ENCODE measurements at places on chromosomes 12 and 14. TPM values are rescaled to one million over a fixed set of nuclear protein-coding genes. Genes with fewer than 3 reads are reported as not detected.

DNA sequence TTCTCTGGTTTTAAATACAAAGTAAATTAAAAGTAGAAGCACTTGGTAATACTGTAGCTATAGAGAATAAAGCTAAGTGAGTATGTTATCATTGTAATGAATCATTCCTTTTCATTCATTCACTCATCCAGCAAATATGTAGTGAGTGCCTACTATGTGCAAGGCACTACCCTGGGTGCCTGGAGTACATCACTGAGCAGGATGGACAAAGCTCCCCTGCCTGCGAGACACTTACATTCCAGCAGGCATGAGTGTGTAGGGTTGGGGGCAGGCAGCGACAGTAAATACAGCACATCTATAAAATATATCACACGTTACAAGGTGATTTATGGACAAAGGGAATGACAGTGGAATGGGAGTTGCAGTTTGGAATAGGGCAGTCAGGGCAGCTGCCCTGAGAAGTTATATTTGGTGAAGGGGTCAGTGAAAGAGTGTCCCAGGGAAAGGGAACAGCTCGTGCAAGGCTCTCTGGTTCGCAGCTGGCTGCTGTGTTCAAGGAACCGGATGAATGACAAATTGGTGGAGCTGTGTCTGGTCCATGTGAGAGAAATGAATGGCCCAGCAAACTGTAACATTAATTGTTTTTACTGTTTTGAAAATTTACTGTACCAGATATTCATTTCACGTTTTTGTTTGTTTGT, 159.6 kb downstream of the CRADD start:
- no peak for DNase-seq

DNA sequence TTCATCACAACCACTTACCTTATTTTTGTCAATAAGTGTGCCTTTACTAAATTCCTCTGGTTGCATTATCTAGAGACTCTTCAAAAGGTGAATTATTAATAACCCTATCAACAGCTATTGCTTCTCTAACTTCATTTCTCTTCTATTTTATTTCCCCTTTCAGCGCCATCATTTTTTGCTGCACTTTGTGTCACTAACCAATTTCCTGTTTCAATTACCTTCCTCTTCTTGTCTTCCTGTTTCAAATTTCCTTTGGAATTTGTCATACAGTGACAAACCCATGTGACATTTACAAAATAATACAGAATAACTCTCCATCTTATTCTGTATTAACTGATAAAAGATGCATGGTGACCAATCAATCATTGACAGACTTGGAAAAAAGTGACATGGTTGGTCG, 12.2 kb upstream of the CLEC2A start:
- DNase-seq = no peak

The KRT85 gene
- total RNA-seq = not detected

The EML1 gene
- total RNA-seq = 35.3 TPM

- DNase-seq = no peak
These were observed 40.9 kb downstream of the INTS13 start for GRCh38 chr12:26896913-26897312.

DNA sequence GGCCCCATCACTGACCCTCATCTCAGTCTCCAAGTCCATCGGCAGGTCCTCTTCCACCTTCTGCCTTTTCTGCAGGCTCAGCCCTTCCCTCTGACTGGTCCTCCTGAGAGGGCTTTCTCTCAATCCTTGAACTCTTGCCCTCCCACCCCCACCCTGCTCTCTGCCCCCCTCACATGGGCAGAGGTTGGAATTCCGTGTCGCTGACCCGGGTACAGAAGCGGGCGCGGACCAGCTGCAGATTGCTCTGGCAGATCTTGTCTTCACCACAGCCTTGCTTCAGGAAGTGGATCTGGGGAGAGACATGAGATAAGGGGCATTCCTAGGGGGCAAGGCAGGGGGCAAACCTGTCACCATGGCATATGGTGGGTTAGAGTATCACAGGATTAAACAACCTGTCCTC, 12.4 kb downstream of the ITGA7 start:
- no peak for DNase-seq

The SLC25A47 gene
- total RNA-seq = not detected

DNA sequence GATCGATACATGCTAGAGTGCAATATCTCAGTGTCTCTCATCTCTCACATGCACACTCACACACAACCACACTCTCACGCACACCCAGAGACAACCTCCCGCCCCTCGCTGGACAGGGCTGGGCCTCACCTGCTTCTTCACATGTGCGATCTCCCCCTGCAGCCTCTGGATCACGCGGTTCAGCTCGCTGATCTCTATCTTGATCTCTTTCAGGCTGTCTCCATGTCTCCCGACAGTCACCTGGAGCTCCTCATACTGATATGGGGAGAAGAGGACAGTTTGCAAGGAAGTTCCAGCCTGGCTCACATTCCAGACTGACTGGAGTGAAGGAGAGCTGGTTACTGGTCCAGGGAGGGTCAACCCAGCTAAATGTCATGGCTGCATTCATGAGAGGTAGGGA, 4.4 kb downstream of the KRT2 start:
- no peak for DNase-seq

GRCh38 chr14:71645656-71646055, 286.6 kb upstream of the RGS6 start:
- DNase-seq = no peak

DNA sequence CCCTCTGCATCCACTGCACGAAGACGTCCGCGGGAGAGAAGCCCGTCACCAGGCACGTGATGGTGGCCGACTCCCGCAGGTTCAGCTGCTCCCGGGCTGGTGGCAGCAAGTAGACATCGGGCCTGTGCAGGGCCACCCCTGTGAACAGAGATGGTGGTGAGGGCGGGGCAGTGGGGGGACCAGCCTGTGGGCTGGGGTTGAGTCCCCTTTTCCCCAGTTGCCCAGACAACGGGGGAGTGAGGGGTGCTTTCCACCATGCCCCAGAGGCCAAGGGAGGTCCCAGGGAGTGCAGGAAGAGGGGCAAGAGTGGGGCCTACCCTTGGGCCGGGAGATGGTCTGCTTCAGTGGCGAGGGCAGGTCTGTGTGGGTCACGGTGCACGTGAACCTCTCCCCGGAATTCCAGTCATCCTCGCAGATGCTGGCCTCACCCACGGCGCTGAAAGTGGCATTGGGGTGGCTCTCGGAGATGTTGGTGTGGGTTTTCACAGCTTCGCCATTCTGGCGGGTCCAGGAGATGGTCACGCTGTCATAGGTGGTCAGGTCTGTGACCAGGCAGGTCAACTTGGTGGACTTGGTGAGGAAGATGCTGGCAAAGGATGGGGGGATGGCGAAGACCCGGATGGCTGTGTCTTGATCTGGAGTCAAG, 328.3 kb downstream of the TMEM121 start:
- no peak for DNase-seq

GRCh38 chr12:4859478-4860210, 50.1 kb upstream of the KCNA1 start:
- no peak for DNase-seq

- DNase-seq = no peak
These were observed 14.9 kb downstream of the TBX5 start for GRCh38 chr12:114391088-114391487.

The CSRP2 gene
- total RNA-seq = 7.8 TPM

The TTC8 gene
- total RNA-seq = 12.4 TPM

DNA sequence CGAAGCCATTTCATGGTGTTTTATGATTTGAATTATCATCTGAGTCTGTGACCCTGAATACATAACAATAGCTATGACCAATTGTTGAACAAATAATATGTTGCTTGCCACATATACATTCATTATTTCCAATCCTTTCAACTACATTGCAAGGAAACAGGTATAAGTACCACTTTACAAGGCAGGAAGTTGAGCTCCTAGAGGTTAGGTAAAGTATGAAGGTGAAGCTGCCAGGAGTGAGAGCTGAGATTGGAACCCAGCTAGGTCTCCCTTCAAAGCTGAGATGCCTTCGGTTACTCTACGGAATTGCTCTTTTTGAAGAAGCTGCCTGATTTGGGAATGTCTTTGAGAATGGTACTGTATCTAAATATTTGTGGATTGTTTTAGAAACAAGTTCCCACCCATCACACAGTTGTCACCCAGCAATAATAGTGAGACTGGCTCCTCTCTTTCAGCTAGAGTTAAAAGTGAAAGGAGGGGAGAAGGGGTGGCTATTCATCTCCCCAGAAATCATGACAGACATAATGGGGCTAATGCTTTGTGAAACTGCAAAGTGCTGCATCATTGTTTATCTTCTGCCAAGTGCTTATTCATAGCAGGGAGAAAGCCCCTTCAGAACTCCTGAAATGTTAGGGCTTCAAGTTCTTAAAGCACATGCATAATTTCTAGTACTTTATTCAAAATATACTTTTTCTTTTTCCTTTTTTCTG, 75.9 kb upstream of the AMIGO2 start:
- no peak for DNase-seq

The IFNG-AS1 gene
- total RNA-seq = not detected

- DNase-seq = no peak
These were observed 10.7 kb downstream of the DAAM1 start for GRCh38 chr14:59199205-59199604.

- no peak for DNase-seq
These were observed 41.3 kb upstream of the C12orf71 start for GRCh38 chr12:27123642-27124041.

The NGB gene
- total RNA-seq = not detected

- DNase-seq = no peak
These were observed 82.0 kb downstream of the NTS start for GRCh38 chr12:85956081-85956480.

All from Panc1 (cell line).